HepG2 (cell line): ENCODE measurements at places on chromosomes 11 and 22. TPM values are rescaled to one million over a fixed set of nuclear protein-coding genes. Genes with fewer than 3 reads are reported as not detected.

The POTEH gene
- polyA plus RNA-seq: not detected in 2 replicates

The RFPL2 gene
- polyA plus RNA-seq: not detected in 2 replicates

The C11orf86 gene
- polyA plus RNA-seq: 0.10 and 0.18 TPM in 2 replicates

The ZC3H7B gene
- 26.4 and 36.2 TPM in 2 replicates for polyA plus RNA-seq

The CECR2 gene
- 0.01 TPM in 1 of 2 replicates, not detected in the other for polyA plus RNA-seq

The MACROD1 gene
- polyA plus RNA-seq: 23.1 and 33.3 TPM in 2 replicates

The GUCY1A2 gene
- polyA plus RNA-seq: 0.01 TPM in 2 replicates

The C11orf87 gene
- polyA plus RNA-seq: not detected in 2 replicates

DNA sequence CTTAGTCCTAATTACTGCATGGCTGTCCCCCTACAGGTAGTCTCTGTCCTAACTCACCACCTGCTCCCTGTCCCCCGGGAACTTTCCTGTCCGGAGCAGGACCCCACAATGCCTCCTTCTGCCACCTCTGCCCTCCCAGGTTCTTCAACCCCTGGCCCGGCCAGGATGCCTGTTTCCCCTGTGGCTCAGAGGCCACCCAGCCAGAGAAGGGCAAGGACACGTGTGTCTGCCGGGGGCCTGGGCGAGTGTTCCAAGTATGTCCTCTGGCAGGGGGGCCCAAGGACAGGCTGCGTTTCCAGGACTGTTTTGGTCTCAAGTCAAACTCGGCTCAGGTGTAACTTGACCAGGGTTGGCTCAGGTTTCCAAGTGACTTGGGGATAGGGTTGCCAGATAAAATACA lies 63.8 kb downstream of the BTG4 start:
- H3K27ac ChIP-seq: no peak overlapping the region
- no peak overlapping the region for H3K4me3 ChIP-seq
- H3K27me3 ChIP-seq: peaks cover 3% of the 10 kb centered on the region
- H3K4me1 ChIP-seq: peaks cover 44% of the 10 kb centered on the region

DNA sequence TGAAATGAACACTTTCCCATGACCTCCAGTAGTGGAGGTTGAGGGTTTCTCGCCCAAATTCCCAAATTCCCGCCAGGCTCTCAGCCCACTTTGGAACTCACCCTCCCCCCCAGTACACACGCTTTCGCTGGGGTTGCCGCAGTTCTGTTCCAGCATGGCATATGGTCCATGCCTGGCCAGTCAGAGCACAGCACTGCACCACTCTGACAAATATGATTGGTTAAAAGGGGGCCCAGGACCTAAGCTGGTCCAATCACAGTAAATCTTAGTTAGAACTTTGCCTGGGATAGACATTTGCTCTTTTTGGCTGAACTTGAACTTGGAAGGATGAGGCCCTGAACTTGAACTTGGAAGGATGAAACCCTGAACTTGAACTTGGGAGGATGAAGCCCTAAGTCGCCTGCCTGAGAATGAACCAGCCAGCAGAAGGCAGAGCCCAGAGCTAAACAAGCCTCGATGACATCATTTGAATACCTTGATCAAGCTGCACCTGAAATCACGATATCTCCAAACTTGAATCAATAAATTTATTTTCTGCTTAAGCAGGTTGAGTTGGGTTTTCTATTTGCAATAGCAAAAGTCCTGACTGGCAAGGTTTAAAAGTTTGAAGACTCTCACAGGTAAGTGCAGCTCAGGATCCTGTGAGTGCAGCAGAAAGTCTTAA lies 12.6 kb upstream of the SSTR3 start:
- H3K27me3 ChIP-seq: peaks cover 12% of the 10 kb centered on the region; the same call in 1 of the 3 replicates
- H3K36me3 ChIP-seq: no peaks in the 10 kb centered on the region
- DNase-seq: no peak
- H3K27ac ChIP-seq: no peak overlapping the region

- no peaks in the 10 kb centered on the region for H3K27me3 ChIP-seq
- H3K4me1 ChIP-seq: no peaks in the 10 kb centered on the region
- no peak overlapping the region for H3K4me3 ChIP-seq
- no peak overlapping the region for H3K27ac ChIP-seq
- no peaks in the 10 kb centered on the region for H3K36me3 ChIP-seq
Observed at GRCh38 chr11:59076876-59077571, 9.1 kb upstream of the GLYATL1B start.

DNA sequence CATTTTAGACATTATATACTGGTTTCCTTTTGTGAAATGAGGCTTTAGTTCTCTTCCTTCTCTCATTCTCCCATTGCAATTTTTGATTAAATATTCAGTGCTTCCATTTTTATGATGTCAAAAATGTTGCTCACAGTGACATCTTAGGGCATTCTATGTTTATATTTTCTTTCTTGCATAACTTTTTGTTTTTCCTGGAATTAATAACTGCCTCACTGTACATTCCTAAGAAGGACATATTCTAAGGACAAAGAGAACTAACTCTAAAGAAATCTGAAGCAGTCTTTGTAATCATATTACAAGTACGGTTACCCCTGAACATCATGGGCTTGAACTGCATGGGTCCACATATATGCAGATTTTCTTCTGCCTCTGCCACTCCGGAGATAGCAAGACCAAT lies 25.8 kb upstream of the P2RY6 start:
- H3K4me3 ChIP-seq: no peak overlapping the region
- DNase-seq: no peak
- H3K27ac ChIP-seq: no peak overlapping the region
- no peaks in the 10 kb centered on the region for H3K27me3 ChIP-seq
- H3K36me3 ChIP-seq: no peaks in the 10 kb centered on the region

- DNase-seq: no peak
- no peaks in the 10 kb centered on the region for H3K4me1 ChIP-seq
- H3K27ac ChIP-seq: no peak overlapping the region
Observed at GRCh38 chr11:24295360-24295759, 201.5 kb upstream of the LUZP2 start.

- H3K27ac ChIP-seq: peak overlapping the region; percentile 28
- peaks cover 86% of the 10 kb centered on the region for H3K4me1 ChIP-seq
- no peak for DNase-seq
- H3K27me3 ChIP-seq: no peaks in the 10 kb centered on the region; the same call in 1 of the 2 replicates
- H3K4me3 ChIP-seq: no peak overlapping the region
- no peaks in the 10 kb centered on the region for H3K36me3 ChIP-seq
Observed at GRCh38 chr22:23072911-23073491, 2.7 kb downstream of the GNAZ start.

DNA sequence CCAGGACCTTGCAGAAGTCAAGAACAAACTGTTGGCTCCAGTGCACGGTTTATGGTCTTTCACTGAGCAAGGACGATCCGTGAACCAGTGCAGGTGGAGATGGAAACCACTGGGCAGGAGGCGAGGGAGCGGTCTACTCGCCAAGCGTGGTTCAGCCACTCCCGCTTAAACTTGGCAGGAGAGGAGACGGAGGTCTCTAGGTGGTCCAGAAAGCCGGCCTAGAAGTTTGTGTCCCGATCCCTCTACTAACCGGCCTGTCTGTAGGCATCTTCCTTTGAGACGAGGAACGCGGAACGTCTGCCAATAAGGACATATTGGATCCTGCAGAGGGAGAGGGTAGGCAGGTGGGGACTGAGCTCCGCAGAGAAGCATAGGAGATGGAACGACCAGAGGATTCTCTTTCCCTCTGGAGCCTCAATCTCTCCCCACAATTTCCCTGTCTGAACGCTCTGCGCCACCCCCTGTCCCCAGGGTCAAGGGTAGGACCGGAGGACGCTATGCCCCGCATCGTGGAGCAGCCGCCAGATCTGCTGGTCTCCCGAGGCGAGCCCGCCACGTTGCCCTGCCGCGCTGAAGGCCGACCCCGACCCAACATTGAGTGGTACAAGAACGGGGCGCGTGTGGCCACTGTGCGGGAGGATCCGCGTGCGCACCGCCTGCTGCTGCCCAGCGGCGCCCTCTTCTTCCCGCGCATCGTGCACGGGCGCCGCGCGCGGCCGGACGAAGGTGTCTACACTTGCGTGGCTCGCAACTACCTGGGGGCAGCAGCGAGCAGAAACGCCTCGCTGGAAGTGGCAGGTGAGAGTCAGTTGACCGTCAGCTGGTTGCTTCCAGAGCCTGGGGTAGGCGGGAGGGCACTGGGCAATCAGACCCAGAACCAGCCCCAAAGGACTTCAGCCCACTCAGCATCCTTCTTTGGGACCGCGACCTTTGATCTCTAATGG lies 3.4 kb downstream of the ROBO3 start:
- peaks cover 23% of the 10 kb centered on the region for H3K4me1 ChIP-seq
- DNase-seq: no peak
- no peak overlapping the region for H3K27ac ChIP-seq
- peaks cover 76% of the 10 kb centered on the region for H3K27me3 ChIP-seq
- no peak overlapping the region for H3K4me3 ChIP-seq

DNA sequence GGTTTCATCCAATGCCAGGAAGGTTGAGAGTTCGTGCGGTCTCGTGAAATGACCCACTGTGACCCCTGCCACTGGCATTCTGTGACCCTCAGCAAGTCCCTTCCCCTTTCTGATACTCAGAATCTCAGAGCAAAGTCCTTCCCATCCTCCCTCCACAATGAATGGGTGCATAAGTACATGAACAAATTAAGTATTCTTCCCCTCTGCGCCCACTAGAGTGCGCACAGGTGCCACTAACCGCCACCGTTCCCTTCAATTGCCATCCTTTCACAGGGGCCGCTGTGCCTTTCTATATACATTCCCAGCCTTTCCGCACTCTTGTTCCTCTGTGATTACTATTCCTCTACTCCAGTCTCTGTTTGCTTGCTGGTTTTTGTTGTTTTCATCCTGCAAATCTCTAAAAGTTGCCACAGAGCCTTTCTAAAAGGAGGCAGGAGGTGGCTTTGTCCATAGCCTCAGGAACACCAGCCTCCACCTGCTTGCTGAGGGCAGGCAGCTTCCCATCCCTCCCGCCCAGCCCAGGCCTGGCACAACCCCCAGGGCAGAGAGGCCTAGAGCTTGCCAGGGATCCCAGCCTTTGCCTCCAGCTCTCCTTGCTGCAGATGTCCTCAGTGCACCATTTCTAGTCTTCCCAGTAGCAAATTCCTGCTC lies 6.7 kb upstream of the AP1B1 start:
- H3K4me1 ChIP-seq: peaks cover 35% of the 10 kb centered on the region
- no peaks in the 10 kb centered on the region; the same call in 1 of the 2 replicates for H3K27me3 ChIP-seq
- no peaks in the 10 kb centered on the region for H3K36me3 ChIP-seq
- no peak overlapping the region for H3K27ac ChIP-seq
- peak; percentile 70 for DNase-seq

- DNase-seq: no peak
- H3K27me3 ChIP-seq: no peaks in the 10 kb centered on the region
- H3K4me1 ChIP-seq: no peaks in the 10 kb centered on the region
- H3K27ac ChIP-seq: no peak overlapping the region
- H3K4me3 ChIP-seq: no peak overlapping the region
Observed at GRCh38 chr11:119295178-119295577, 21.8 kb downstream of the MCAM start.
